ENCODE measurements at places on chromosomes 13 and 19.

GRCh38 chr13:46041419-46041839 lies 11.1 kb downstream of the ZC3H13 start:
- no peak for DNase-seq

DNA sequence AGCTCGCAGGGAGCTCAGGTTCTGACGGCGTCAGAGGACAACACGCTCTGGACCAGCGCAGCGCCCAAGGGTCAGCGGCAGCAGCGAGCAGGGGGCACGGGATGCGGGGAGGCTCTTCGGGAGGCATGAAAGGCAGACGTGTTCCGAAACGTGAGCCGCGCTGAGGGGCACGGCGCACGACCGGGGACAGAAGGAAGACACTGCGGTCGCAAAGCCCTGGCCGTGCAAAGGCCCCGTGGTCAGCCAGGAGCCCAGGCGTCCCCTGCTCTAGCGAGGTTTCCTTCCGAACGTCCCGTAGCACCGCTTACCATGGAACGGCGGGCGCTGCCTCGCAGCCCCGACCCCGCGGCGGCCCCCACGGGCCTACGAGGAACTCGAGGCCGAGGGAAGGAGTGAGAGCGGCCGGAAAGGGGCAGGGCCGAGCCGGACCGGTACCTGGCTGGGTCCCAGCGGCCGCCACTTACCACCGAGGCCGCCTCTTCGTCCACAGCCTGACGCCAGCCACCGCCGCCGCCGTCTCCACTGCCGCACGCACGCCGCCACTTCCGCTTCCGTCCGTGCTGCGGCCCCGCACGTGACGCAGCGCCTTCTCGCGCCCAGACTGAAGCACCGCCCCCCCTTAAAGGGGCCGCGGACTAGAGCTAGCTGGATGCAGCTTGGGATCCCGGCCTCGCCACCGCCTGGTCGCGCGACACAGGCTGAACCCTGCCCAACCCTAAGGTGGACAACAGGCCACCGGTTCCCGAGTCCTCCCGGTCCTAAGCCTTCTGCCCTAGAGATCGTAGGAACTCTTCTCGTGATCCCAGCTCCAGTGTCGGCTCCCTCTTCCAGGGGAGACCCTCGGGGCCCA lies 9.4 kb downstream of the ABHD17A start:
- DNase-seq, result no peak

GRCh38 chr13:24053519-24054251 lies 106.8 kb upstream of the SPATA13 start:
- no peak for DNase-seq

GRCh38 chr19:6056801-6057650 lies 53.3 kb downstream of the RFX2 start:
- peak; percentile 75 for DNase-seq

- DNase-seq, result no peak
These were observed 3.4 kb downstream of the NUMBL start for GRCh38 chr19:40686882-40687524.

DNA sequence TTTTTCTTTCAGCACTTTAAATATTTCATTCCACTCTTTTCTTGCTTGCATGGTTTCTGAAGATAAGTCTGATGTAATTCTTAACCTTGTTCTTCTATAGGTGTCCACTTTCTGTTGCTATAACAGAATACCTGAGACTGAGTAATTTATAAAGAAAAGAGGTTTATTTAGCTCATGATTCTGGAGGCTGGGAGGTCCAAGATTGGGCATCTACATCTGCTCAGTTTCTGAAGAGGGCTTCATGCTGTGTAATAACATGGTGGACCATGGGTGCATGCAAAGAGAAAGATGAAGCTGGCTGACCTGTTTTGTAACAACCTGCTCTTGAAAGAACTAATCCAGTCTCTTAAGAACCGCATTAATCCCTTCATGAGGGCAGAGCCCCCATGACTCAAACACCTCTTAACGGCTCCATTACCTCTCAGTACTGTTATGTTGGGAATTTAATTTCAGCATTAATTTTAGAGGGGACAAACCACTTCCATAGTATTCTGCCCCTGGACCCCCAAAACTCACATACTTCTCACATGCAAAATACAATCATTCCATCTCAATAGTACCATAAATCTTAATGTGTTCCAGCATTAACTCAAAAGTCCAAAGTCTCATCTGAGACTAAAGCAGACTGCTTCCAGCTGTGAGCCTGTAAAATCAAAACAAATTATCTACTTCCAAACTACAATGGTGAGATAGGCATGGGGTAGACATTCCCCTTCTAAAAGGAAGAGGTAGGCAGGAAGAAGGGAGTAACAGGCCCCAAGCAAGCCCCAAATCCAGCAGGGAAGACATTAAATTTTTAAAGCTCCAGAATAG lies 9.6 kb upstream of the FGF9 start:
- DNase-seq, result no peak

DNA sequence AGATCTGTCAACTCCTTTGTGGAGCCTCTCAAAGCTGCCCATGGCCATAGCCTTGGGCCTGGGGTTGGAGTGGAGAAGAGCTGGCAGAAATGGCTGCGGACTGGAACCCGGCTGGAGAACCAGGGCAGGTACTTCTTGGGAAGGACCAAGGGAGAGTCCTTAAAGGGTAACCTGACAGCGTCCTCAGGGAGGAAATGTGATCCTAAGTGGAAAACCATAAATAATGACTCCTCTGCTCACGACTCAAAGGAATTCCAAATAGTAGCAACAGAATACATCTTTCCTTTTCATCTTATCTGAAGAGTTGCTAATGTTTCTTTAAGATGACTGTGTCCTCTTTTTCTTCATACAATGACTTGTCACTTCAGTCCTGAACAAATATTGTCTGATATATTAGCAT lies 41.0 kb downstream of the RAP2A start:
- DNase-seq, result no peak

GRCh38 chr13:38700051-38700450 lies 13.2 kb downstream of the FREM2 start:
- no peak for DNase-seq

GRCh38 chr19:57769345-57770131 lies at the start of gene ZNF586:
TSS of gene ZNF586 (plus strand) at chr19:57769676. CDS start at chr19:57769843, 167 bp downstream.
- peak; percentile 73 for DNase-seq

DNA sequence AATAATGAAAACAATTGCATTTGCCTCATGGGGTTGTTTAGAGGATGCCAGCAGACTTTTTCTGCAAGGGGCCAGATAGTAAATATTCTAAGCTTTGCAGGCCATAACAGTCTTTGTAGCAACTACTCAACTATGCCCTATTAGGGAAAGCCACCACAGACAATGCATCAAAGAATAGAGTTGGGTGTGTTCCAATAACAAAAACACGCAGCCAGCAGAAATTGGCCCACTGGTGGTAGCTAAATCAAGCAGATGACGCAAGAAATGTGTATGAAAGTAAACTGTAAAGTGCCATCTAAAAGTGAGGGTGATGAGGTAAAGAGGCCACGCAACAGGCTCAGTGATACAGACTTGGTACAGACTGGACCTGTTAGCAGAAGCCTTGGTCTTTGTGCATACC lies 75.2 kb upstream of the SIAH3 start:
- DNase-seq, result no peak

DNA sequence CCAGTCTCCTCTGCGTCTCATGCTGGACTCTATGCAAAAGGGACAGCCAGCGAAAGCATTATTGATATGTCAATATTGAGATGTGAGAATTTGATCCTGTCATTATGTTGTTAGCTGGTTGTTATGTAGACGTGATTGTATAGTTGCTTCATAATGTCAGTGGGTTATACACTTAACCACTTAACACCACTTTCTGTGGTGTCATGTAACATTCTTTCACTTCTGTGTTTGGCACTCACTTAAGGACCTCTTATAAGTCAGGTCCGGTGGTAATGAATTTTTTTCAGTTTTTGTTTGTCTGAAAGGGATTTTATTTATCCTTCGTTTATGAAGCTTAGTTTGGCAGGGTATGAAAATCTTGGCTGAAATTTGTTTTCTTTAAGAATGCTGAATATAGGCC lies 7.1 kb upstream of the SIGLEC7 start:
- no peak for DNase-seq

GRCh38 chr13:71274923-71275608 lies 591.9 kb downstream of the DACH1 start:
- no peak for DNase-seq

DNA sequence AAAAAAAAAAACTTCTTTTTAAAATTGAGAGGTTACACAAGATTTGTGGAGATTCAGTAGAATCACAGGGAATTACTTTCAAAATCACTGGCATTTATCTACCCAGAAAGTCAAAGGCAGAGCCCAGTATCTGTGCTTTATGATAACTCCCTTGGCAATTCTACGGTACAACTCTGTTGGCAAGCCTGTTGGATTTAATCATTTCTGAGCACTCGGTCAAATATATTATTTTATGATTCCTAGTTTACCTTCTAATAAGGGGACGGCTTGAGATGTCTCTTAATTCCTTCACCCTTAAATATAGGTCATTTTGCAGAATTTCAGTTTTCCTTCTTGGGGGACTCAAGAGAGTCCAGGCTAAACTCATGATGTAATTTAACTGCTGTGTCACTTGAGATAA lies 987.6 kb downstream of the EFNB2 start:
- no peak for DNase-seq

DNA sequence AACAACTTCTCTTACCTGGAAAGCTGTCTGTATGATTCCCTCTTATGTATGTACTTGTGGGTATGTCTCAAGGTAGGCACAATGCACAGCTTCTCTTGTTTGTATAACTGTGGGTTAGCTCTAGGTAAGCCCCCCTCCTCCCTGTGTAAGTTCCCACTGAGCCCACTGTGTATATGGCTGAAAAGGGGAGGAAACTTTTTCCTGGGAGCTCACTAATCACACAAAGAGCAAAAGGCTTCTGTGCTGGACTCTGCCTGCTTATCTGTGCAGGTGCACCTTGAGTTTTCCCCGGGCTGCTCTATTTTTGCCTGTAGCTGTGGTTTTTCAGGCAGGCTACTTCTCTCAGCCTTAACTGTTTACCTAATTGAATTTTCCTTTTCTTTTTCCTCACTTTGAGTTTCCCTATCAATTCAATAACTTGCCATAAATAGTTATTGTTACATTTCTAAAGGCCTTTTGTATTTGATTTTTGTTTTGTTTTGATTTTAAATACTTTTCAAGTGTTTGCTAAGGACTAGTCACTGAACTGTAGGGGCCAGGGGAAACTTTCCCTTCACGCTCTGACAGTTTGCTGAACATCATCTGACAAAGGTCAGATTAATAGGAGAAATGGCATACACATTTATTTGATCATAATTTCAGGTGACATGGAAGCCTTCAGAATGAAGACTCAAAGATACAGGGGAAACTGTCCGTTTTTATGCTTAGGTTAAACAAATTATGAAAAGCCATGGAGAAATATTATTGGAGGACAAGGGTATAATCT lies 423.5 kb upstream of the ATXN8OS start:
- DNase-seq, result no peak

- DNase-seq, result no peak
These were observed 110.8 kb downstream of the TNFRSF19 start for GRCh38 chr13:23680845-23681669.

DNA sequence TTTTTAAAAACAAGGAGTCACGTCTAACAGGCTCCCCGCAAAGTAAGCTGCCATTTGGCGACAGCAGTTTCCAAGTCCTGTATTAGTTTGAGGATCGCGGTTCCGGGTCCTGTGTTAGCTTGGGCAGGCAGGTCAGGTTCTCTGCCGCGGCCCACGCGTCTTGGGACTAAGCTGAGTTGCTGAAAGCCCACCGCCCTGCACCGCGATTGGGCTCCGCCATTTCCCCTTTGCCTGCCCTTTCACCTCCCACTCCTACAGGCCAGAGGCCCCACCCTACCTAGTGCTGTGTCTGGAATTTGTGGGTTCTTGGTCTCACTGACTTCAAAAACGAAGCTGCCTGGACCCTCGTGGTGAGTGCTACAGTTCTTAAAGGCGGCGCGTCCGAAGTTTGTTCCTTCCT lies 6.8 kb downstream of the PARP4 start:
- DNase-seq, result no peak

- DNase-seq, result no peak
These were observed 488 bp upstream of the EEF2 start for GRCh38 chr19:3985643-3986259.

DNA sequence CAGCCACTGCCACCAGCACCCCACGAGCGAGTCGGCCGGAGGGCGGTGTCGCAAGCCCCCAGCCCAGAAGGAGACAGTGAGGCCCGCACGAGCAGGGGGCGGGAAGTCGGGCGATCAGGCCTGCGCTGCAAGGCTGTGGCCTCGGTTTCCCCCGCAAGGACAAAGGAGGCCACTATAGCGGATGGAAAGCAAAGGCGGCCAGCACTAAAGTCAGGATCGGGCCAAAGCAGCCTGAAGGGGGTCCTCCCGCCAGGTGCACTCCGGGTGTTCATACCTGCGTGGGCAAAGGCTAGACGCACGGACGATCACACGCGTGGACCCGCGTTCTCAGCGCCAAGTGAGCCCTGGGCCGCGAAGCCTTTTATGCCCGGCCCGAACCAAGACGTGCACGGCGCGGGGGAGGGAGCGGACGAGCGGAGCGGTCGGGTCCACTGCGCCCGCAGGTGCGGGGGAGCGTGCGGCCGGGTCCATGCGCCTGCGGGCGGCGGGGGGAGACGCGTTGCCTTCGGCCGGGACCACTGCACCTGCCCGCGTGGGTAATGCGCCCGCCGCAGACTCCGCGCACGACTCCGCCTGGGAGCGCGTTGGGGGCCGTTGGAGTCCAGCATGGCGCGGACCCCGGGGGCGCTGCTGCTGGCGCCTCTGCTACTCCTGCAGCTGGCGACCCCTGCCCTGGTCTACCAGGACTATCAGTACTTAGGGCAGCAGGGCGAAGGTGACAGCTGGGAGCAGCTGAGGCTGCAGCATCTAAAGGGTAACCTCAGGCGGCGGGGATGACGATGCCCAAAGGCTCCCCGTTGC lies at the start of the genes PRDX2 and THSD8:
TSS of gene PRDX2 (minus strand) at position 335 of the 801 bp plus-strand sequence. CDS start 539 bp downstream, outside the sequence.
TSS of gene THSD8 (plus strand) at position 604 of the 801 bp plus-strand sequence. CDS start at position 607, 3 bp downstream.
- no peak for DNase-seq

DNA sequence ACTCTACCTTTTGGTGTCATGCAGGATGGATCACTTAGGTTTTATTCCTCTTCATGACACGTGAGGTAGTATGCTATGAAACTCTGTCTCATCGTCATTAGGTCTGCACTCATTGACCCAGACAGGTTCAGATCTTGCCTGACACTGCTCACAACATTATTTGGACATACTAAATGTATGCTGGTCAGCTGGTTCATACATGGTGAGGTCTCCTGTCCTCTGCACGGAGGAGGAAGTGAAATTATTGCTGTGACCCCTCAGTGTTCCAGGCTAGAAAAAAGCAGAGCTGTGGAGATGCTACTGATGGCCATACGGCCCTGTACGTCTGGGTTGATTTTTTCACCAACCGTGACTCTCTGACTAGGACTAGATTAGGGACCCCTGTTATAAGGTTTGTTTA lies 35.8 kb downstream of the LATS2 start:
- no peak for DNase-seq

DNA sequence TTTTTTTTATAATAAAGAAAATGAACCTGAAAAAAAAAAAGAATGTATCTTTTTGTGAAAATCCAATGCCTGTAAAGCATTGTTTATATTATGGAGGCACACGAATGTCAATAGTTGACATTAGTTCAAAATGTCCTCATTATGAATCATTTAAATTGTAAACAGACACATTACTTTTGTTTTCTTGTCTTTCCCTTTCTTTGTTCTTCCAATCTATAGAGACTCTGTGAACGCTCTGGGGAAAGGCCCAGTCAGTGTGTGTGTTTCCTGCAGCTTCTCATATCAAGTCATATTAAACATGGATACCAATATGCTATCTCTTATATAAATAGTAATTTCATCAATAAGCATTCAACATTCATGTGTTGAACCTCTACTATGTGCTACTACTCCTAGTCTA lies 193.1 kb downstream of the KCTD12 start:
- no peak for DNase-seq

GRCh38 chr19:48768994-48769713 lies 13.8 kb downstream of the FGF21 start:
- no peak for DNase-seq

GRCh38 chr13:99916366-99917103 lies 55.0 kb downstream of the ZIC5 start:
- peak; percentile 4 for DNase-seq

GRCh38 chr13:113091891-113092775 lies 13.5 kb upstream of the F7 start:
- no peak for DNase-seq
